ENCODE measurements at places on chromosomes 5 and 9.

GRCh38 chr9:97039514-97039860 is 545 bp upstream of the CTSV start:
- peak; percentile 43 for DNase-seq

DNA sequence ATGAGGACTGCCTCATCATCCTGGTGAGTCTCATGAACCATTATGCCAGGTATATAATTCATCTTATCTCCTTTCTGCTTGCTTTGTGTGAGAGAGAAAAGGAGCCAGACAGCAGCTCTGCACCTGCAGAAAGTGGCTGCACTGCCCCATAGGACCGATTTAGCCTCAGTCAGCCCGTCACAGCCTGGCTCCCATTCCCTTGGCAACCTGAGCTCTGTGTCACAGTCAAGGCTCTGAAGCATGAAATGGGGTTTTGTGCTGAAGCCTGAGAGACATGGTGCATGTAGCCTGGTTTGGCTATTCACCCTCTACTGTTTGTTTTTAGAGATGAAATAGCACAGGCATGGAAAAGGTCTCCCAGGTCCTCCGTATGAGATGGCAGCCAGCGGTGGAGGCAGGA is 198.3 kb downstream of the KCTD16 start:
- DNase-seq: no peak

GRCh38 chr9:87071473-87071872 is 124.2 kb upstream of the GAS1 start:
- DNase-seq: no peak

DNA sequence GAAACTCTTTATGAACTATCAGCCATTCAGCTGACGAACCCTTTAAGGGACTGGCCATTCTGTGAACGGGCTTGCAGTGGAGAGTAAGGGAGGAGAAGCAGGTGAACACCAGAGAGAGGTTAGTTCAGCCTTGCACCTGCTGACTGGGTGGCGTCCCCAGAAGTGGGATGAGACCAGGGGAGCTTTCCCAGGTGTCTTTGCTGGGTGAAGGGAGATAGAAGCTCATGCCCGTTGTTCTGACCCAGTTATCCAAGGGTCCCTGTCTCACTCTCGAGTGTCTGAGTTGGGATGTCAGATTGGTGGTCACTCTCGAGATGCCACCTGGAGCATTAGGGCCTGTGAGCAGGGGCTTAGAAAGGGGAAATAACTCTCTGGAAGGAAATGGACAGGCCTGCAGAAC is 68.7 kb downstream of the MSX2 start:
- no peak for DNase-seq

- no peak for DNase-seq
Observed at GRCh38 chr5:160929906-160930305, 77.9 kb upstream of the ATP10B start.

GRCh38 chr9:21597284-21597683 is 115.2 kb upstream of the IFNE start:
- no peak for DNase-seq

- DNase-seq: no peak
Observed at GRCh38 chr5:73268826-73269225, 95.8 kb downstream of the TMEM174 start.

DNA sequence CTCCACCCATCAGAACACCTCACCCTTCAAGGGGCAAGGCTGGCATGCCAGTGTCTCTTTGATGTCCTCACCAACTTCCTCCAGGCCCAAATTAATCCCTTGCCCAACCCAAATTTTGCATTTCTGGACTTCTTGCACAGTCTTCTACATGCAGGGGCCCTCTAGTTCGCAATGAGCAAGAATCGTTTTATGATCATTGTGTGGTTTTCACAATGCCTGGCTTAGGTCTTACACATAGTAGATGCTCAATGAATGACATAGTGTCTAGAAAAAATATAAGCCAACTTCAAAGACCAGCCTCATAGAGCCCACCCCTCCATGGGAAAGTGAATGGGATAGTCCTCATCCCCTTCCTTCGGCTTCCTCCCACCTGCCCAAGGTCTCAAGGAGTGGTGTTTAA is 9.8 kb upstream of the ESM1 start:
- DNase-seq: no peak

GRCh38 chr9:122844137-122844536 is 15.7 kb upstream of the PDCL start:
- DNase-seq: no peak

DNA sequence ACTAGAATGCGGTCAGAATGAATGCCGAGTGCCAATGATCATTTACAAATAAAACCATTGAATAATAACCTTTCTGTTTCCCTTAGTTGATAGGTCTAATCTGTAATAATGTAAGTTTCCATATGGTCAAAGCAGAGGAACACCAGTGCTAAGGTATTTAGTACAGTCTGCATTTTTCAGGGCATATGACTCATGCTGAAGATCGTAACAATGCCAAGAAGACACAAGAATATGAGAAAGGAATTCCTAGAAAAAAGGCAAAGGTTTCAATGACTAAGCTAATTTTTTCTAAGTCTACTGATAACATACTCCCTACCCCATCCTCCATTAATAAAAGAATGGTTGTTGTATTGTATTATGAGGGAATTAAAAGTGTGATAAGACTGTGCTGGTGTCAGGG is 2.8 kb downstream of the OR1L8 start:
- DNase-seq: no peak

GRCh38 chr5:78677777-78678668 is 29.5 kb upstream of the LHFPL2 start:
- DNase-seq: no peak

DNA sequence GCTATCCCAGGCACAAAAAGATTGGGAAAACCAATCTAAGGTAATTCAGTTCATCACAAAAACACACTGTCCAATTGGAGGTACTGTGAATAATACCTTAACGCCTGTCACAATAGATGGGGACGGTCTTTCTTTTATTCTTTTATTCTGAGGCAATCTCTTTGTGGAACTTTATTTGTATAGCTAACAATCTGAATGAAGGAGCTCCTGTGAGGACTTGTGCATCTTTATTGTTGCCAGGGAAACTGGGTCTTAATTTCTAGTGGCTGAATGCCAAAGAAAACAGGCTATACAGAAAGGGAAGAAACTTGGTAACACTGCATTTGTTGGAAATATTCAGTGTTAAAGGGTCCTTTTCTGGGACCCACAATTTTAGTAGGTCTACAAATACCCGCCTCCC is 546.9 kb upstream of the C9orf72 start:
- DNase-seq: no peak

GRCh38 chr9:20353931-20354652 is 268.2 kb downstream of the MLLT3 start:
- DNase-seq: no peak

DNA sequence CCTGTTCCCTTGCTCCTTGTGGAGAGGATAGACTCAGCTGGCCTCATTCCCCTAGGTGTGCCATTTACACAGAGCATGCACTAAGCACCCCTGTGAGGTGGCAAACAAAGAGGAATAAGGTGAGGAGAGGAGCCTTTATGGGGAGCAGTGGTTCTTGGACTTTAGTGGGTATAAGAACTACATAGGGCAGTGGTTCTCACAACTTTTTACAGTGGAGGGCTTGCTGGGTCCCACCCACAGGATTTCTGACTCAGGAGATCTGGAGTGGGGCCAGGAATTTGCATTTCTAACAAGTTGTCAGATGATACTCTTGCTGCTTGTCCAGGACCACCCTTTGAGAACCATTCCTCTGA is 42.0 kb downstream of the CSF1R start:
- DNase-seq: no peak

DNA sequence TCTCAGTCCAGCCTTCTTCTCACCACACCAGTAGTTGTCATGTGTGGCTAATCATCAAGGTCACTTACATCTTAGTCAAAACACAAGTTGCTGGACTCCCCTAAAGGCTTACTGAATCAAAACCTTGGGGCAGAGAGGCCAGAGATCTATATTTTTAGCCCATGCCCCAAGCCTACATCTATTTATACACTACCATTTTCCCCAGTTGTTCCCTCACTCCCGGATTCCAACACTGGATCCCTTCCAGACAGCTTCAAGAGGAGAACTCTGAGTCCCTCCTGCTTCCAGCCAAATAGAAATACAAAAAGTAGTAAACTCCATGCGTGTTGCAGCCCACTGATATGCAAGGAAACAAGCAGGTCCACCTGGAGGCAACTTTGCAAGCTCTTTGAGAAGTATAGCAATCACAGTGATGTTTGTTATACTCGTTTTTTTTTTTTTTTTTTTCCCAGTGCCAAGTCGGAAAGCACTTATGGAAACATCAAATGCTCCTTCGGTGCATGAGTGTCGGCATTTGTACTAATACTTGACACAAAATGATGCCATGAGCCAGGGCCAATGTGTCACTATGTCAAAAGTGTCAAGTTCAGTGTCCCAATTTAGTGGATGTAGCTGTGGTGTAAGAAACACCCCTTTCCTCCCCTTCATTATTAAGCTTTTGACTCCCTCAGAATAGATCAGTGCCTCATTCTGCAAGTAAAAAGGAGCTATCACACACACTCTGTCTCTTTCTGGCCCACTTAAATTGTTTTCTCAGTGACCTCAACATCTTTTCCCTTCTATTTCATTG is 594.2 kb upstream of the SGCD start:
- no peak for DNase-seq

DNA sequence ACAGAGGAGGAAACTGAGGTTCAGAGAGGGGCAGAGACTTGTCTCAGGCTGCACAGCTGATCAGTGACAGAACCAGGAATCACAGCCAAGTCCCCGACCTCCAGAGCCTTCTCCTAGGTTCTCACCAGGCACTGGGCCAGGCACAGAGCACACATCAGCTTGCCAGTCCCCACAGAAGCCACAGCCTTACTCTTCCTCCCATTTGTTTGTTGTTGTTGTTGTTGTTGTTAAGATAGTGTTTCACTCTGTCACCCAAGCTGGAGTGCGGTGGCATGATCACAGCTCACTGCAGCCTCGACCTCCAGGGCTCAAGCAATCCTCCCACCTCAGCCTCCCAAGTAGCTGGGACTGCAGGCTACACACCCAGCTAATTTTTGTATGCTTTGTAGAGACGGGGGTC is 41.4 kb downstream of the NAIF1 start:
- DNase-seq: no peak

DNA sequence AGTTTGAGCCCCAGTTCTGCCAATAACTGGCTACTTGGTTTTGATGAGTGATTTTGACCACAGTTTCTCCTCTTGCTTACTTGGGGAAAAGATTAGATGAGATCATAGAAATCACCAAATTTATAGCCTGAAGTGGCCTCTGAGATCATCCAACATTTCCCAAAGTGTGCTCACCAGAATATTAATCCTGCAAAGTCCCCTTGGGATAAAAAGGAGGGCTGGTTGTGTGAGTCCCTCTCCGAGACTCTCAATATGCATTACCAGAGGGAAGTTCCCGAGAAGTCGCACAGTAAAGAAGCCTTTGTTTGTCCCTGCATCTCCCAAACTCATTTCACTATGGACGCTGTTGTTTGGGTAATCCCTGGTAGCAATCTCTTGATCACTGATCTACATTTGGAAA is 88.4 kb upstream of the ADRA1B start:
- DNase-seq: no peak

GRCh38 chr9:83138422-83139135 is 75.6 kb upstream of the RASEF start:
- DNase-seq: no peak

DNA sequence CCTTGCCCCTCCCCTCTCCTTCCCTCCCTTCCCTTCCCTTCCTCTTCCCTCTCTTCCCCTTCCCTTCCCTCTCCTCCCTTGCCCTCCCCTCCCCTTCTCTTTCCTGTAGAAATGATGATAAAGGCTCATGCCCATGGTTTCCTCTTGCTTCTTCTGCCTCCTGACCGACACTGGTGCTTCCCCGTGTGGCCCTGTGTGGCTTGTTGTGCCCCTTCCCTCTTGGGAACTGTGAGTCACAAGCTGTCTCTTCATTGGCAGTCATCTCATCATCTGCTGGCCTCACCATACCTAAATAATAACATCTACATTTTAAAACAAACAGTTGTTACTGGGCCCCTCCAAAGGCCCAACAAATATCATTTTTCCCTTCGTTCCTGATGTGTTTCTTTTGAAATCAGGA is 11.7 kb upstream of the CARNMT1 start:
- no peak for DNase-seq

GRCh38 chr5:119280380-119280779 is 75.4 kb upstream of the TNFAIP8 start:
- no peak for DNase-seq

DNA sequence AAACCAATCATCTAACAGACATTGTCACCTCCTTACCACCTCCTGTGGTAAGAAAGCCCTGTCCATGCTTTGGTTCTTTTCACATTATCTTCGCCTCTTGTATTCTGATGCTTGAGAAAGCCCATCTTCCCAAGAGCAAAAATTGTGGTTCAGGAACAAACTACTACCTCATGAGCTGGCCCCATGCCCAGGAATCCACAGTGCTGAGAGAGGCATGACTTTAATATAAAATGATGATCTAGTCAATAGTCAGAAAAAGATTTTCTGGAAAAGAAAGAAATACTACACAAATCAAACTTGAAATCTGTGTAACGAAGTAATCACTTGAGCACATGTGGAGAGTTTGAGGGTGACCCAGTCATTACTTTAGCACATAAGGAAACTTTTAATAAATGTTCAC is 94.7 kb downstream of the FGF10 start:
- DNase-seq: no peak

DNA sequence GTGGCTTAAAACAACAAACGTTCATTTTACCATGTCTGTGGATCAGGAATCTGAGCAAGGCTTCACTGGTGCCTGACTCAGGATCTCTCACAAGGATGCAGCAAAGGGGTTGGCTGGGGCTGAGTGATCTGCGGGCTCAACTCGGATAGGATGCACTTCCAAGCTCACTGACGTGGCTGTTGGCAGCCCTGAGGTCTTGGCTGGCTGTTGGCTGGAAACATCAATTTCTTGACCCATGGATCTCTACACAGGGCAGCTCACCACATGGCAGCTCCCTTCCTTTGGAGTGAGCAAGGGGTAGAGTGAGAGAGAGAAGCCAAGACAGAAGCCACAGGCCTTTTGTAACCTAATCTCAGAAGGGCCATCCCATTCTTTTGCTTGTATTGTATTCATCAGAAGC is 202.1 kb downstream of the NXNL2 start:
- DNase-seq: no peak

DNA sequence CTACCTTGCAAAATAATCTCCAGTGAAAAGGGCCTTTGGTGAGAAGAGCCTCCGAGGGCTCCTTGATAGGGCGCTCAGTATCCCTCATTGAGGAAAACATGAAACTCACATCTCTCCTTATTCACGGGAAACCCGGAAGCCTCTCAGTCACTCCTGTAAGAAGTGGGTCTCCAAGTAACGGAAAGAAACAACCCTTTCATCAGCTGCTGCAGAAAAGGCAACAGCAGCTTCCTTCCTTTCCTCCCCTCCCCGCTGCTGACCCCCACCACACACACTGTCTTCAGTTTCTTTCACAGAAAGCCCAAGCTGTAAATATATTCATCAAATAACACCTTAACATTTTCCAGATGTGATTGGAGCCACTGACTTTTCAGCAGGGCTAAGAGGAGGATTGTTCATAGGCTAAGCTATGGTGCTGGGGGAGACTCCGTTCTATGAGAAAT is 81.4 kb downstream of the C9orf152 start:
- DNase-seq: no peak

DNA sequence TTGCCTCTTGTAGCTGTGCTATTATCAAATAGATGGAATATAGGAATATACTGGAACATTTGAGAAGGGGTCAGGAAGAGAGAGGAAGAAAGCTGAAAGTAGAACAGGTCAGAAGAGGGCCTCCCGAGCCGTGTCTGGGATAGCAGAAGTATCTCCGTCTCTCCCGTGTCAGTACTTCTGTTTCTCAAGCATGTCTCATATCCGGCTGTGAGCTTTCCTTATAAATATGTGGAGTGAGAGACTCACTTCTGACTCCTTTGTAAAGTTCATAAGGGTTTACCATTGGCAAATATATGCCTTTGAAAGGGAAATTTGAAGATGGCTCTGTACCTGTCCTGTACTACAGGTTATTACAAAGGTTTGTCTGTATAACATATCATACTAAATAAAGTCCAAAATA is 50.3 kb downstream of the MOCS2 start:
- DNase-seq: no peak

All from head of caudate nucleus (tissue), 42 donors.